ENCODE measurements at places on chromosomes 7 and 10. TPM values are rescaled to one million over a fixed set of nuclear protein-coding genes. Genes with fewer than 3 reads are reported as not detected.

NKX1-2 gene
- not detected for total RNA-seq

SPRN gene
- not detected for total RNA-seq

ZNF804B gene
- total RNA-seq, result not detected

CNPY1 gene
- total RNA-seq, result not detected

DDX50 gene
- total RNA-seq, result 38.6 TPM

GSTO2 gene
- total RNA-seq, result 0.89 TPM

- peak; percentile 54 for DNase-seq
These were observed 41.8 kb upstream of the LRRC18 start for GRCh38 chr10:48981310-48981907.

GRCh38 chr7:142767451-142767850 lies 3.3 kb upstream of the PRSS2 start:
- DNase-seq, result no peak

DNA sequence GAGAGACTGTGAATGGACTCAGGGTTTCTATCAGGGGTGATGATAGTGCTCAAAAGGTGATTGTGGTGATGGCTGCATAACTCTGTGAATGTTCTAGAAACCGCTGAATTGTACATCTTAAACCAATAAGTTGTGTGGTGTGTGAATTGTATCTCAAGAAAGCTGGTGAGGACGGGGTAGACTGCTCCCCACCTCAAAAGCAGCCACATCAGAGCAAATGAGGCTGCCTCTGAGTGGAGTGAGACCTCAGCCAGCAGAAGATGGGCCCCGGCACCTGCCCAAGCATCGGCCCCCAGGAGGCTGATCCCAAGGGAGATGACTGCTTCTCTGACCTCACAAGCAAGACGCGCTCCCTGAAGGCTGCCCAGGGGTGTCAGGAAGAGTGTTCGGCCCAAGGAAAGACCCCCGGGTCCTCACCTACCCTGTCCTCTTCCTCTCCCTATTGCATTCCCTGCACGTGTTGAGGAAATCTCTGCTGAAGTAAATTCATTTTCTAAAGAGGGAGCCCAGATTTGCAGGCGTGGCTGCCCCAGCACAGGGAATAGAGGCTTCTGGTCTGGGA lies 279.3 kb upstream of the SHH start:
- no peak for DNase-seq

GRCh38 chr7:107613948-107614347 lies 33.9 kb downstream of the BCAP29 start:
- no peak for DNase-seq

DNA sequence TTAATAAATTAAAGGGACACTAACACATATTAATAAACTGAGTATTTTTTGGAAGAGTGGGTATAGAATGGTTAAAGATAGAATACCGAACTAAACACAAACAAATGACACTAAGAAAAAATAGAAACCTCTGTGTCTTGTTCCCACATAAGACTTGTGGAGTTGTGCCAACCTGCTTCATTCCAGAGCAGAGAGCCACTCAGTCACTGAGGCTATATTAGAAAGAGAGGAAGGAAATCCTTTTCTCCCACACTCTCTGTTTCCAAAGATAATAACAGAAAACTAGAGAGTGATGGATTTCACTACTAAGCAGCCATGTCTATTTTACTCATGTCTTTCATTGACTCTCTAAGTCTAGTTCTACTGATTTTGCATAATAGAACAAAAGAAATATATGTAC lies 26.0 kb downstream of the CTNNA3 start:
- DNase-seq, result no peak

Measured in B cell (primary cell).